LHCN-M2 (cell line): ENCODE measurements at places on chromosomes 5 and 9.
A peak's percentile ranks its signal among the peaks of the same experiment; 100 is the strongest.

- DNase-seq, result peak; percentile 76
Measured at GRCh38 chr5:84382363-84383295, 2.1 kb downstream of the EDIL3 start.

GRCh38 chr9:117541181-117541580 is 126.3 kb upstream of the ASTN2 start:
- no peak for DNase-seq

- no peak for DNase-seq
Measured at GRCh38 chr9:227860-228259, 13.2 kb downstream of the DOCK8 start.

DNA sequence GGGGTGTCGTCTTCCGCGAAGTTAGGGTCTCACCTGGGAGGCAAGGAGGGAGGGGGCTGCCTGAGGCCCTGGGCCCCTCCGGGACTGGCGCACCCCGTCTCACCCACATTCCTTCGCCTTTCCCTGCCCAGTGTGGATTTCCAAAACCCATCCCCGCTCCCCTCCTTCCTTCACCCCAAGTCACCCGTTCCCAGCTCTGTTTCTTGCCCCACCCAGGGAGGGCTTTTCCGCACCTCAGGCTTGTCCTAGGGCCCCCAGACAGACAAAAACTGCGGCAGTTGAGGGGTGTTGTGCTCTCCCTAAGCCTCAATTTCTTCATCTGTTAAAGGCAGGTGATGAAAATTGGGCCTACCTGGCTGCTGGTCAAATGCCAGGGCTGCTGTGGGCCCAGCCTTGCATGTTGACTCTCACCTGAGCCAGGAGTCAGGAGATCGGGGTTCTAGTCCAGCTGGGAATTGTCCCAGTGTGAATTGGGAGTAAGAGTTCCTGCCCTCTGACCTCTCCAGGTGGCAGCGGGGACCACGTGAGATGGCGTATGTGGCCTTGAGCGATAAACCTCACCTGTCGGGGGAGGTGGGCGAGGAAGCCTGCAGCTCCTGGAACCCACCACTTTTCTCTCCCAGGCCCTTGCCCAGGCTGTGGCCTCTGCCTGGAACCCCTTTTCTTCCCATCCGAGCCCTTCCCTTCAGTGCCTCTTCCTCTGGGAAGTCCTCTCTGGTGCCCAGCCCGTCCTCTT is 143.4 kb upstream of the IER5L start:
- DNase-seq, result no peak

GRCh38 chr9:108109927-108110690 is 620.5 kb upstream of the KLF4 start:
- DNase-seq, result no peak

- no peak for DNase-seq
Measured at GRCh38 chr9:86093788-86094555, 5.4 kb downstream of the GOLM1 start.

DNA sequence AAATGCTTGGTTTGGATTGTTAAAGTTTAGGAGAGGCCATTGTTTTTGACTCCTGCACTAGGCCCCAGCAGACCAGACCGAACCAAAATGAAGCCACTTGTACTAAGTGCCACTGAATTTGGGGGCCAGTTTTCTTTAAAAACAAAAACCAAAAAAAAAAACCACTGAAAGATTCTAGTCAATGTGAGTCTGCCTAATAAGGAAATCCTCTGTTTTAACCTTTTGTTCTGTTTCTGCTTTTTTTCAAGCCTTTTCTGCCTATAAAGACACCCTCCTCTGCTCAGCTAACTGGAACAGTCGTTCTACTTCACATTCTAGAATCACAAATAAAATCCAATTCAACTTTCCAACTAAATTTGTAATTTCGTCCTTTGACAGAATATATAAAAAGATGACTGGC is 64.9 kb downstream of the SERINC5 start:
- no peak for DNase-seq

GRCh38 chr9:21070906-21071305 is 6.8 kb downstream of the IFNB1 start:
- no peak for DNase-seq

- no peak for DNase-seq
Measured at GRCh38 chr5:2147504-2148311, 265.0 kb upstream of the IRX4 start.

GRCh38 chr5:135971701-135972100 is 16.9 kb upstream of the LECT2 start:
- no peak for DNase-seq

DNA sequence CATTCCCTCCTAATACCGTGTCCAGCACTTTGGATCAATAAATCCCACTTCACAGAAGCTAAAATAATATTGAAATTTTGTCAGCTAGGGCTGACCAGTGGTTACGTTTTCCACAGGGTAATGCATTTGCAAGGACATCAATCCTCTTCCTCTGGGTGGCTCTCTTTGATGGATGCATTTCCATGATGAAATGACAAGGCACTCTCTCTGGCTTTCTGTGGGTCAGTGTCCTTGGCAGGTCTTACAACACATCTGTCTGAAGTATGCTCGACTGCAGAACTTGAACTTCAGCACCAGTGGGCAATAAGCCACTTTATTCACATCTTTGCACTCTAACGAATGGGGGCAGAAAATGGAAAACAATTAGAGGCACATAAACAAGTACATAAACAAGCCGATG is 330.1 kb downstream of the ADAMTS6 start:
- no peak for DNase-seq

DNA sequence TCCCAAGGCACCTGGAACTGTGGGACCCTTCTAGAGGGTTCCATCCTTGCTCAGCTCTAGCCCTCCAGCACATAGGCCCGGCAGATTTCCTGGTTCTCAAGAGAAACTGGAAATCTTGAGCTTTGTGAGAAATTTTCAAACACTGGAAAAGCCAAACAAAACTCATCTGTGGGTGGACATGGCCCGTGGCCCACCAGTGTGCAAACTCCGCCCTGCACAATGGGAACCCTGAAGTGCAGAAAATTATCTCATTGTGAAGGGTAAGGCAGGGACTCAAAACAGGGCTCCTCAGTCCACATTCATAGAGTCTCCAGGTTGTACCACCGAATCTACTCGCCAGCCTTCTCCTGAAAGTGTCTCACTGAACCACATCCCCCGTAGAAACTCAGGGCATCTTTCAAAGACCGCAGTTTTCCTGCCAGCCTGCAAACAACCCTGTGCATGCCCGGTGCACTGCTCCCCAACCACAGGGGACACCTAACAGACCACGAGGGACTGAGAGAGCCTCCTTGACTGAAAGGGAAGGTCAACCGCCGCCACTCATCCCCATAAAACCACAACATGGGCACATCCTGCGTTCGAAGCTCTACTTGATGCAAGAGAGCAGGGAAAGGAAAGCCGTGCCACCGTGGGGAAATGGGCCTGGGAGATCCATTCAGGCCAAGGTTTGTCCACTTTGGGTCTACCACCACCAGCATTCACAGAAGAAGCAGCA is 18.1 kb downstream of the ADAMTS2 start:
- DNase-seq, result no peak

- DNase-seq, result no peak
Measured at GRCh38 chr9:34634551-34635248, 2.9 kb downstream of the SIGMAR1 start.

DNA sequence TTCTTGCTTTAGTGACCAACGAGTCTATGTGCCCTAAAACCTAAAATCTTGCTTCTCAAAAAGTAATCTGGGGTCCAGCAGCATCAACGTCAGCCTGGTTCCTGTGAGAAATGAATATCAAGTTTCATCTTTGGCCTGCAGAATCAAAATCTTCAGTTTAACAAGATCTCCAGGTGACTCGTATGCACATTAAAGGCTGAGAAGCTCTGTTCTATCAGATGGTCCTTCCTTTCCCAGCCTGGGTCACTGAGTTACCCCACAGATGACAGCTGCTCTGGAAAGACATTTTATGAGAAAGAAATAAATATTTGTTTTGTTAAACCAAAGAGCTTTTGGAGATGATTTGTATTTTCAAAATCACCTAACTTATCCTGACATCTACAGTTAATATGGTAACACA is 75.8 kb downstream of the ADAMTSL1 start:
- peak; percentile 89 for DNase-seq

DNA sequence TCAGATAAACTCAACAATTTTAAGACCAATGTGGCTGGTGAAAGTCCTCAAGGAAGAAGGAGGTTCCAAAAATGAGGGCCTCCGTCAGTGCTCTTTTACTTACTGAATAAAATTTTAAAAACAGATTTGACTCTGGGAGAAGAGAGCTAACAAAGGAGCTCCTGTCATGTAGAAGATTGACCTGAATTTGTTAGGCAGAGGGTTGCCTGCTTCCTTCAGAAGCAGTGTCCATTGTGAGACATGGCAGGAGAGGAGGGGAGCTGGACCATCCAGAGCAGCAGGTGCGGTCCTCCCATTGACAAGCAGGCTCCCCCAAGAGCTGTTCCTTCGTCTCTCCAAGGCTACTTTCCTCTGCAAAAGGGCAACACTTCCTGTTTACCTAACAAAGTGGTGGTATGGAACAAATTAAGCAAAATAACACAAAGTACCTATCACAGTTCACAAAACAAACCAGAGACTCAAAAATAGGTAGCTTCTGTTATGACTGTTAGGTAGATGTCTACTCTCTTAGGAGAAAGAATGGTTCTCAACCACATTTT is 238.1 kb downstream of the DENND1A start:
- no peak for DNase-seq

GRCh38 chr9:128361296-128361985 is 9.7 kb upstream of the URM1 start:
- peak; percentile 78 for DNase-seq

- no peak for DNase-seq
Measured at GRCh38 chr9:72925891-72926290, 27.0 kb downstream of the ALDH1A1 start.

GRCh38 chr5:158978061-158978460 is 121.7 kb downstream of the EBF1 start:
- DNase-seq, result no peak

GRCh38 chr5:149605998-149606724 is 24.9 kb downstream of the ARHGEF37 start:
- peak; percentile 83 for DNase-seq

- DNase-seq, result no peak
Measured at GRCh38 chr5:59169081-59169767, 586.3 kb downstream of the RAB3C start.

GRCh38 chr5:26932238-26932637 is 106.1 kb downstream of the CDH9 start:
- no peak for DNase-seq

DNA sequence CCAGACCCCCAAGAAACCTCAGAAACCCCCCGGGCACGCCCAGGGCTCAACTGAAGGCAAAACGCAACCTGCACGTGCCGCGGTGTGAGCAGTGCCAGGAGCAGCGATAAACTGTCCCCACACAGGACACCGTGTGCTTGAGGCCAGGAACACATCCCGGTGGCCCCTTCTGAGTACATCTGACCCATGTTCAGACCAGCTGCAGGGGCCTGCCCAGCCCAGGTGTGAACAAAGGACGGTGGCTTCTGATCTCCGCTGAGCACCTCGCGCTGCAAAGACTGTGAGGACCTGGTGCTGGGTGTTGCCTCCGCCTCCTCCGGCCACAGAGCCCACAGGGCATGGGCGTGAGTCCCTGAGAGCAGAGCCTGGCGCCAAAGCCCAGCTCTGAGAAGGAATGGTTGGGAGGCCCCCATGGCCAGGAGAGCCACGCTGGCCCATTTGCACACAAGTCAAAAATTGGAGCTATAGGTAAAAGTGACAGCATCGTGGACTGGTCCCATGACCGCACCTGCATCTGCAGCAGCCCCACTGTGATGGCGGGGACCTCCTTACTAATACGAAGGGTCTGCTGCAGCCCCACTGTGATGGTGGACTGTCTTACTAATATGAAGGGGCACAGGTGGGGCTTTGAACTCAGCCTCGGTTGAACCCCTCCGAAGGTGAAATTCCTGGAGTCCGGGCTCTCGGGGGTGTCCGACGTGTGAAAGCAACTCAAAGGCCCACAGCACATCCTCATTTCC is 31.5 kb downstream of the NDUFS6 start:
- no peak for DNase-seq

- peak; percentile 60 for DNase-seq
Measured at GRCh38 chr9:111038331-111039230, at the start of gene LPAR1. LPAR1 (minus strand) TSS chr9:111038470; CDS start chr9:110972117, 66,353 bp downstream.

DNA sequence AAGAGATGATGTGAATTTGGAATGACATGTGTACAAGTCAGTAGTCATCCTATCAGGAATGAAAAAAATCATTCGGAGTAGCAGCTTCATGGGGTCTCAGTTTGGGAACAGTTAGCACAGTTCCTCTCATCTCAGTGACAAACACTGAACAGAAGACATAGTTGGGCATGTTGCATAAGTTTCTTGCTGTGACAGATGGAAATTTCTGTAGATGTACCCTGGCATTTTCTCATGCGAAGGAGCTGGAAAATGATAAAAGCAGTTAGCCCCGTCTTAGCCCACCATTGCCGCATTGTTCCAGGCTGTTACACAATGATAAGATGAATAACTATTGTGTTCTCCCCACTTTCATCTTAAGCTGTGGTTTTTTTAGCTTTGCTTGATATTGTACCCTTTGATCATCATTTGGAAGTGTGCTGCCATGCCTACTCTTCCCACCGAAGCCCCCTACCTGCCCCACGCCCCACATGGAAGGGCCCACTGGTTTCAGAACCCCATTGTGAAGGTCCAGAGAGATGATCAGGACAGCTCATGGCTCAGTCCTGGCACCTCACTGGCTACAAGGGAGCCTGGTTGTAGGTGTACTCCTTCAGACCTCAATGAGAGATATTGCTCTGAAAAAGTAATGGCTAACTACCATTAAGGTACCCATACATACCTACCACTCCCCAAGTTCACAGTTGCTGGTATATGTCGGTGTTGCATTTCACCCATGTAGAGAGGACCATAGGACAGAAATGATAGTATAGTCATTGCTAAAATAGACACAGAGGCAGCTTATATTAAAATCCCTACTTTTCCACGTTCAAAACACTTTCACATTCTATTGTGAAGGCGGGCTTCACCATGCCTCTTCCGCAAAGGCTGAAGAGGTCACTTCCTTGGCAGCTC is 38.8 kb downstream of the SFXN1 start:
- no peak for DNase-seq

GRCh38 chr5:156686796-156687195 is 163.3 kb upstream of the PPP1R2B start:
- no peak for DNase-seq

- no peak for DNase-seq
Measured at GRCh38 chr5:102799017-102799416, 43.9 kb downstream of the PAM start.

DNA sequence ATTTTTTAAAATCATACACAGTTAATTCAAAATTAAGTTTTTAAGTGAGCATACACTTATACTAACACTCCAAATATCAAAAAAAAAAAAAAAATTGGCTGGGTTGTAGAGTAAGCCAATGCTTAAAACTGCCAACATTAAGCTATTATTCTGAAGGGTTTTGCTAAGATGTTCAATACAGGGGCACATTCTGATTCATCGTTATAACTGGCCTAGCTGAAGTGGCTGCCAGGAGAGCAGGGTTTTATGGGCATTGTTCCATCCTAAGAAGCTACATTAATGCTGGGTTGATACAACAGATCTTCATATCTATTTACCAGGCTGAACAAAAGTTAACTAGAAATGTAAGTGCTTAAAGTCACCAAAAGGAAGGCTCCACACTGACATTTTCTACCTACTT is 13.4 kb downstream of the ELAVL2 start:
- DNase-seq, result no peak

- DNase-seq, result no peak
Measured at GRCh38 chr9:2403701-2404100, 217.9 kb upstream of the VLDLR start.

- DNase-seq, result no peak
Measured at GRCh38 chr9:92406477-92406876, 2.1 kb upstream of the OGN start.
